Activated T-cell treated with anti-CD3 and anti-CD28 coated beads for 4 hours (primary cell): ENCODE measurements at places on chromosomes 2 and 18.

- no peak for DNase-seq
Observed at GRCh38 chr2:188949046-188949818, 24.9 kb upstream of the COL3A1 start.

- DNase-seq = no peak
Observed at GRCh38 chr18:77422974-77423867, 173.6 kb downstream of the GALR1 start.

GRCh38 chr2:198706476-198707082 lies 751.2 kb downstream of the SATB2 start:
- DNase-seq = no peak

DNA sequence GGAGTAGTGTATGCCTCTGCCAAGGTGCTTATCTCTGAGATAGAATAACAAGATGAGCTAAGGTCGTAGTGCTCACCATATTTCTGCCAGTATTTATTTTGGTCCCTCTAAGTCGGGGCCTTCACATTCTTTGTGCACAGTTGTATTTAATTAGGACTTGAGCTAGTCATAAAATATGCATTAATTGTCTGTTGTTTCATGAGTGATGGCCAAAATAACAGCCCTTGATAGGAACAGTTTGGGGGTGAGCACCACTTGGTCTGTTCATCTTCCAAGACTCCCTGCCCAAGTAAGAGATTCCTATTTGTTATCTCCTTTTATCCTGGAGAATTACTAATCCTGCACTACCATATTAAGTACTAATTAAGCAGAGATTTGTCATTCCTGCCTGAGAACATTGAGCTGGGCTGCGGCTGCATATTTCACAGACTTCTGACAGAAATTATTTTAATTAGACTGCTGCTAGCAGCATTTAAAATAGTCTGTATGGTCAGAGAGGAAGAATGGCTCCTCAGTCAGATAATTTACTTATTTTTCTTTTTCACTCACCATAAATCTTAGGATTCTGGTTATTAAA lies 435.1 kb downstream of the MTX2 start:
- no peak for DNase-seq

GRCh38 chr2:156457523-156458517 lies 21.6 kb downstream of the GPD2 start:
- no peak for DNase-seq
